Stimulated activated CD4-positive, alpha-beta T cell treated with anti-CD3 and anti-CD28 coated beads, Interleukin-1b, Interleukin-23, amount 100 ng/mL, for 1 hour (primary cell): ENCODE measurements at places on chromosomes 16 and 17.

DNA sequence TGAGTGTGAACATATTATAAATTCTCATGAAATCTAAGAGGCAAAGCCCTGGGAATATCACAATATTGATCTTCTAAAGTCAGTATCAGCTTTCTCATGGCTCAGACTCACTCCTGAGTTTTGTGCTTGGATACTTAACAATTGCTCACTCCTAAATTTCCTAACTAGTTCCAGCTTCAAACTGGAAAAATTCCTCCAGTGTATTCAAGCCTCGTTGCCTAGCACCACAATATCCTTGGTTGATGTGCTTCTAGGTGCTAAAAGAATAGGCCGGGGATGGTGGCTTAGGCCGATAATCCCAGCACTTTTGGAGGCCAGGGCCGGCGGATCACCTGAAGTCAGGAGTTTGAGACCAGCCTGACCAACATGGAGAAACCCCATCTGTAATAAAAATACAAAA is 62.5 kb downstream of the XYLT1 start:
- DNase-seq, result no peak

DNA sequence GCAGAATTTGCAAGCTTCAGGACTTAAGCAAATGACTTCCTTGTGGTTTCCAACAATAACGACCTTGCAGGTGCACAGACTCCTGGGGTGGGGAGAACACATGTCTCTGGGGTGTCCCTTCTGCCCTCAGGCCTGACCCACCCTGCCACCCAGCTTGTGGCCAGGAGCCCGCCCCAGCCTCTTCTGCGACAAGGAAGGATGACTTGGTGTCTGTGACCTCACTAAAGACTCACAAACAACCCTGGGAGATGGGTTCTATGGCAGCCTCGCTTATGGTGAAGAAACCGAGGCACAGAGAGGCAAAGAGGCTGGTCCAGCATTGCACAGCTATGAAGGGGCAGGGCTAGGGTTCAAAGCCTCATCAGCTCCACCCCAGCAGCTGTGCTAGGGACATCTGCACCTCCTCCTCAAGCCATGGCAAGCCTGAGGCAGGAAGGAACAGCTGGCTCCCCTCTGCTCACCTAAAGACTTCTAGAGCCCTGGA is 2.6 kb downstream of the ATP2A3 start:
- DNase-seq, result no peak

- no peak for DNase-seq
Measured at GRCh38 chr16:22719945-22720344, 94.0 kb upstream of the HS3ST2 start.

DNA sequence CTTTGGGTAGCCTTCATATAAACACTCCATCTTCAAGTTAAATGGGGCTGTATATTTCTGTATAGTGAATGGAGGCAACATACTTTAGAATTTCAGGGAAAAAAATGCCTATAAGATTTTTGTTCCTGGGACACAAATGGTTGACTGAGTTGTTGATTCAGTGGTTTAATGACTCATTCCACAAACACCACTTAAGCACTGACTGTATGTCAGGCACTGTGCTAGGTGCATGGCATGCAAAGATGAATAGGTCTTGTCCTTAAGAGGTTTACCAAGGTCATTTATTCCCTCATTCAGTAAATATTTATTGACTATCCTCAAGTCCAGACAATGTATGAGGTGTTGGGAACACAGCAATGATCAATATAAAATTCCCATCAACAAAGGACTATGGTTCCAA is 417.1 kb downstream of the CA10 start:
- DNase-seq, result no peak

- DNase-seq, result no peak
Measured at GRCh38 chr17:7138800-7139381, 24.3 kb upstream of the ASGR2 start.

- no peak for DNase-seq
Measured at GRCh38 chr16:4303973-4304372, 11.9 kb upstream of the GLIS2 start.

- no peak for DNase-seq
Measured at GRCh38 chr17:21201298-21201595, 12.7 kb downstream of the TMEM11 start.
